ENCODE measurements at places on chromosomes 11 and 22. TPM values are rescaled to one million over a fixed set of nuclear protein-coding genes. Genes with fewer than 3 reads are reported as not detected.

- no peak for DNase-seq
Observed at GRCh38 chr11:76554767-76555166, 109.9 kb downstream of the EMSY start.

DNA sequence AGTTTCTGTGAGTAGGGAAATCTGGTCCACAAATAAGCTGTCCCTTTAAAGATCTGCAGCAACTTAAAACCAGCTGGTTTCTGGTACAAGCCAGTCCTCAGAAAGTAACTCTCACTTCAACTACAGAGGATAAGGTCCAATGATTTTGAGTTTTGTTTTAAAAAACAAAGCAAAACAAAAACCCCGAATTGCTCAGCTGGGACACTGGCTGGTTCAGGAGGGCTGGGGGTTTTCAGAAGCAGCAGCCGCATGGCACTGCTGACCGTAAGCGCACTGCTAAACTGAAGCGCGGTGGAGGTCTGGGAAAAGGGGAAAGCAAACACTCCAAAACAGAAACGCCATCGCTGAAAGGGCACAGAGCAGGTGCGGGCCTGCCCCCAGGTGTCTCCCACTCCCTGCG is 59.7 kb downstream of the MICAL3 start:
- DNase-seq: peak; percentile 14

GRCh38 chr11:73154178-73154577 is 12.1 kb upstream of the FCHSD2 start:
- DNase-seq: no peak

GRCh38 chr11:46520971-46521745 is 72.7 kb downstream of the AMBRA1 start:
- DNase-seq: no peak

DNA sequence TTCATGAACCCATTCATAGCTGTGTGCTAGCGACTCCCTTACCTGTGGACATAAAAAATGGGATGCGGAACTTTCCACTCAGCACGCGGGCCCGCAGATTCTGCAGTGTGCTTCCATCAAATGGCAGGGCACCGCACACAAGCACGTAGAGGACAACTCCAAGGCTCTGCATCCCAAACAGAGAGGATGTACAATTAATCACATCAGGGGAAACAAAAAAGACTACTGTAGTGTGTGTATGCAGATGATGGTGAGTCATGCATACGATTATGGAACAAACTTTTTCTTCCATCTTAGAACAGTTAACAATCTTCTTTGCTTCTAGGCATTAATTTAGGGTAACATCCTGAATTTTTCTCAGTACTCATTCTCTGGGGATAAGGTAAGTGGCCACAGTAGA is 58.8 kb upstream of the APOA1 start:
- no peak for DNase-seq

- no peak for DNase-seq
Observed at GRCh38 chr22:48961705-48962104, 866.0 kb downstream of the BRD1 start.

DNA sequence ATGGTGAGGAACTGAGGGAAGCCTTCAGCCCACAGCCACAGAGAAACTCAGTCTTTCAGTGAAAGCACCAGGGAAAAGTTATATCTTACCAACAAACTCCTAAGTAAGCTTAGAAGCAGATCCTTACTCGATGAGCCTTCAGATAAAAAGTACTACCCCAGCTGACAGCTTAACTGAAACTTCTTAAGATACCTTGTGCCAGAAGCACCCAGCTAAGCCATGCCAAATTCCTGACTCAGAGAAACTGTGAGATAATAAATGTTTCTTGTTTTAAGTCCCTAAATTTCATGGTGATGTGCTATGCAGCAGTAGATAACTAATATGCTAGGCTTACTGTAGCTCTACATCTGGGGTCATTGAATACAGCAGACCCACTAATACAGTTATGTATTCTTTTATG is 2025.0 kb downstream of the LRRC4C start:
- DNase-seq: no peak

- DNase-seq: no peak
Observed at GRCh38 chr11:122637541-122637940, 18.0 kb upstream of the UBASH3B start.

- DNase-seq: no peak
Observed at GRCh38 chr11:8650401-8650990, 32.0 kb downstream of the TRIM66 start.

GRCh38 chr11:74092425-74092824 is 78.4 kb downstream of the C2CD3 start:
- DNase-seq: no peak

DNA sequence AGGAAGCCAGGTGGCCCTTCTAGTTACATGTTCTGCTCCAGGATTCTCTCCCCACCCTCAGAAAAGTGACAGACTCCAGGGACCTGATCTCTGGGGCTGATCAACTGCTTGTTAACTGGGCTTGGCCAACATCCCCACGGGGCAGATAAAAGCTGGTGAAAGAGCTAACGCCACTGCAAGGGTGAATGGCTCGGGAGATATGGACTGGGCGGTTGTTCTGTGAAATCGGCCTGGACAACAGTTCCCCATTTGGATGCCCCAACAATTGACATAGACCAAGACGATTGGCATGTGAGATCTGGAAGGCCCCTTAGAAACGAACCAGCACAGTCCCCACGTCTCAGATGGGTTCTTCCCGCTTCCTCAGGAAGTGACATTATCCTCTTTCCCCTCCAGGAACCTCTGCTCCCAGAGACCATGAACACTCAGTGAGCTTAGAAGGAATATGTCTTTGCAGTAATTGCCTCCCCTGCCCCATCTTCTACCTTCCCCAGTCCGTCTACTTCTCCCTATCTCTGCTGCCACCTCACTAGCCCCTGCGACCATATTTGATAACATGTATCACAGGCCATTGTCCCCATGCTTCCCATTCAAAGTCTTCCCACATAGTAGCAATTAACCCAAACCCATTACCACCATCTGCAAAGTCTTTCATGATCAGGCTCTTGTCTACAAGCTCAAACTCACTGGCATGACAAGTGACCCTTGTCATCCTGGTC is 5.6 kb upstream of the PRG2 start:
- no peak for DNase-seq

- peak; percentile 65 for DNase-seq
Observed at GRCh38 chr11:65780770-65781151, at the start of gene AP5B1. Gene AP5B1 (minus strand): TSS chr11:65780976. CDS start chr11:65780591, 385 bp downstream.

- no peak for DNase-seq
Observed at GRCh38 chr11:69220561-69221051, 64.9 kb downstream of the SMIM38 start.

Gene THY1
- 10.1 TPM for total RNA-seq

Gene DCHS1
- total RNA-seq: 54.1 TPM

Gene GGT5
- 8.5 TPM for total RNA-seq
